Hair follicular keratinocyte (primary cell): ENCODE measurements at places on chromosomes 16 and 17. TPM values are rescaled to one million over a fixed set of nuclear protein-coding genes. Genes with fewer than 3 reads are reported as not detected.

ZNF469 gene
- 0.04 TPM in 1 of 2 replicates, not detected in the other for total RNA-seq

PPP1R27 gene
- total RNA-seq: not detected in 2 replicates

VWA3A gene
- not detected in 2 replicates for total RNA-seq

CCDC200 gene
- total RNA-seq: not detected in 2 replicates

TBC1D3D gene
- total RNA-seq: not detected in 2 replicates

CBFA2T3 gene
- total RNA-seq: 0.11 and 0.23 TPM in 2 replicates

CACNG4 gene
- 0.08 TPM in 1 of 2 replicates, not detected in the other for total RNA-seq

TPSAB1 gene
- not detected in 2 replicates for total RNA-seq

ERAL1 gene
- total RNA-seq: 43.0 and 78.7 TPM in 2 replicates
